Inflammatory macrophage treated with lipopolysaccharide for 4 hours (primary cell): ENCODE measurements at places on chromosomes 7 and 10.

DNA sequence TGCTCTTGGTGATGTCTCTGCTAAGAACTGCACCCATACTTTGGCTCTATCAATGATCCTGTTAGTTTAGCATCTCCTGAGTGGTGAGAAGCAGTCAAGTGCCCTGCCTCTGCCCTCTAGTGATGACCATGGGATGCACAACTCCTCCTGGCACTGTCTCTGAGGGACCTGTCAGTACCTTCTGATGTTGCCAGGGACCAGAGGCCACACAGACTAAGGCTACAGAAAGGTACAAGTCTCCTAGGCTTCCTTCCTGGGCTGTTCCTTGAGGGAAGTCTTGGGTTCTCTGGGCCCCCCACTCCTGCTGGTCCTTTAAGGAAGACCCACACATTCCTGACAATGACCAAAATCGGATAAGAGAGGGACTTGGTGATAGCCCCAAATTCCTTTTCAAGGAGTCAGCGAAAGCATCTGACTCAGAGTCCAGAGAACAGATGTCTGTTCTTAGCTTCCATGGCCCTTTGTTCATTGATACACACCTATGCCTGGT, 15.3 kb downstream of the NKX2-3 start:
- peak; percentile 34 for DNase-seq

- no peak for DNase-seq
Observed at GRCh38 chr7:41046221-41046761, 656.6 kb downstream of the INHBA start.

- peak; percentile 47 for DNase-seq
Observed at GRCh38 chr10:93143281-93143680, 69.6 kb downstream of the CYP26A1 start.

GRCh38 chr10:117615649-117616048, 73.1 kb downstream of the EMX2 start:
- no peak for DNase-seq

DNA sequence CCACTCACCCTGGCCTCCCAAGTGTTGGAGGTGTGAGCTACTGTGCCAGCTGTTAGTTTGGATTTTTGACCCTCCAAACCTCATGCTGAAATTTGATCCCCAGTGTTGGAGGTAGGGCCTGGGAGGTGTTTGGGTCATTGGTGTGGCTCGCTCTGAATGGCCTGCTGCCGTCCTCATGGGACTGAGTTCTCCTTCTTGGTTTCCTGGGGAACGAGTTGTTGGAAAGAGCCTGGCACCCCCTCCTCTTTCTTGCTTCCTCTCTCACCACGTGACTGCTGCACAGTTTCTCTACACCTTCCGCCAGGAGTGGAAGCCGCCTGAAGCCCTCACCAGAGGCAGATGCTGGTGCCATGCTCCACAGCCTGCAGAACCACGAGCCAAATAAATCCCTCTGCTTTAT, 253.5 kb downstream of the PHTF2 start:
- DNase-seq = no peak

GRCh38 chr7:16817536-16817935, 12.7 kb upstream of the AGR2 start:
- no peak for DNase-seq

DNA sequence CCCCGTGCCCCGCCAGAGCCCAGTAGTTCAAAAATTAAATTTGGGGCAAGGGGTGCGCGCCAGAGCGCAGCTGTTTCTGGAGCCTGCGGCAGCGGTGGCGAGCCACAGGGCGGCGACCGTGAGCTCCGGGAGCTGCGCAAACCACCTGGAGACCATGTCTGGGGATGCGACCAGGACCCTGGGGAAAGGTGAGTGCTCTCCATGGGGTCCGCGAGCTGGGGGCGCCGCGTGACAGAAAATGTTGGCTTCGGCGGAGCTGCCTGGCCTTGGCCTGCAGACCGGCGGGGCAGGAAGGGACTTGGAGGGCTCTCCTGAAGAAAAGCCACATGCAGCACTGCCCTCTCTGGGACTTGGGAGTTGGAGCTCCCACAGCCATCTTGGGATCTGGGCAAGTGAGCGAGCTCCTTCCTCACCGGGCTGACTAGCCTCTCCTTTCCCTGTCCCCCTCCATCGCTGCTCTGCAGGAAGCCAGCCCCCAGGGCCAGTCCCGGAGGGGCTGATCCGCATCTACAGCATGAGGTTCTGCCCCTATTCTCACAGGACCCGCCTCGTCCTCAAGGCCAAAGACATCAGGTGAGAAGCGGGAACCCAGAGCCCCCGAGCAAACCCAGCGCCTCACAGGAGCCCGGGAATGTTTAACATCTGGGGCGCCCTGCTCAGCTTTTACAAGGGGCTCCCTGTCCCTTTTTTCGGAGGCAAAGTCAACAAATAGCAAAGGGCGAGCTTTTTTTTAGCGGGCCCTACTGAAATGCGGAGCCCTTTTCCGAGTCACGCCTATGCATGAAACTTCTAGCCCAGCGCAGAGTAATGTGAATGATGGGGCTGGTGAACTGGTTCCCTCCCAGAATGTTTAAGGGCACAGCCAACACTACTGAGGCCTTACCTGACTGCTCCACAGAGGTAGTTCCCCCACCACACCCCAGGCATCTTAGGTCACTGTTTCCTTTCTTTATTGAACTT, 6.1 kb downstream of the GSTO2 start:
- no peak for DNase-seq

- no peak for DNase-seq
Observed at GRCh38 chr7:51005074-51005473, 222.4 kb upstream of the GRB10 start.

GRCh38 chr7:148332191-148333186, 258.1 kb upstream of the C7orf33 start:
- no peak for DNase-seq

GRCh38 chr7:26704036-26704435, 160.4 kb downstream of the SKAP2 start:
- no peak for DNase-seq

GRCh38 chr10:12980713-12981306, 20.7 kb downstream of the CCDC3 start:
- no peak for DNase-seq

DNA sequence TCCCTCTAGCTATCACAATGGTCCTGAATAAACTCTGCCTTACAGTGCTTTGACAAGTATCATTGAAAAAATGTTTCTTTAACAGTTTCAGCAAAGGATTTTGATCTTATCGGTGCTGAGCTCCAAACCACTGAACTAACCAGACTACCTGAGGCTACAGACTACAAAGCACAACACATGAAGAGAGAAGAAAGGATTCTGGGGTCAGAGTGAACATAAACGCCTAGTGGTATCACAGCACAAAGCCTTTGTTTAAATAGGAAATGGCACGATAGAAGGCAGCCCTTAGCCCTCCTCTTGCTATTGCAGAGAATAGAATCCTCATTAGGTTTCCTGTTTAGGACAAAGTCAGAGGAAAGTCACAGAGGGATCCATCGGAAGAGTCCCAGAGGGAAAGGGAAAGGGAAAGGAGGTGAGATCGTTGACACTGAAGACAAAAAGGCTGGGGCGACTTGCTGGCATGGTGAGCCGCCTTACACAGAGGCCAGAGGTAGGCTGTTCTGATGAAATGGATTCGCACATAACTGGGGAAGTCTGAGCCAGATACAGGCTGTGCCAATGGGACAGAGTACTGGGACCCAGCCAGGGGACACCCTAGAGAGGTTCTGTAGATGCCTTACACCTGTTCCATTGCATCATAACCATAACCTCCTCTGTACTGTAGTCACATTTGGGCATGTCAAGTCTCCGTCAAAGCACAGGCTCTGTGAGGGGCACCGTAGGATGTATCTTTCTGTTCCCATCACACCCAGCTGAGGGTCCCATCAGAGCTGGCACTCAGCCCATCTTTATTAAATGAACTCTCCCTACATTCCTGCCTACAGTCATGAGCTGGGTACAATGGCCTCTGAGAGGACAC, 71.5 kb downstream of the XPNPEP1 start:
- DNase-seq = no peak

DNA sequence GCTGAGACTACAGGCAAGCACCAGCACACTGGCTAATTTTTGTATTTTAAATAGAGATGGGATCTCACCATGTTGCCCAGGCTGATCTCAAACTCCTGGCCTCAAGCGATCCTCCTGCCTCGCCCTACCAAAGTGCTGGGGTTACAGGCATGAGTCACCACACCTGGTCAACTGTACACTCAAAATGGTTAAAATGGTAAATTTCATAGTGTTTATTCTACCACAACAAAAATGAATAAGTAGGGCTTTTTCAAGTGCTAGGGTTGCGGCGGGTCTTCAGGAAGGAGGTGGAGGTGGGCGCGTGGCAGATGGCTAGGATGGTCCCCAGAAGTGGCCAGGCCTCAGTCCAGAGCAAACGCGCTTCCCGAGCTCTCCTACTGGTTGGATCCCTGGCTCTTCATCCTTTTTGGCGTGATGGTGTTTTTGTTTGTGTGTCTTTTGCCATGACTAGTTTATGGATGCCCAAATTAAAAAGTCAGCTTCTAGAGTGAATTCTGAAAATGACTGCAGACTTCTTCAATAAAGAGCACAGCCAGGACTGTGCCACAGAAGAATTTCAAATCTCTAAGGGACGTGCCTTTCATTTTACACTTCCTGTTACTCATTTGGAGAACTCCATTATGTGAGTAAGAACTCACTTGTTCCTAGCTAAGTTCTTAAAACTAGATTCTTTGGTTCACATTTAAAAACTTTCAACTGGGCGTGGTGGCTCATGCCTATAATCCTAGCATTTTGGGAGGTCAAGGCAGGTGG, 73.9 kb downstream of the TMEM130 start:
- no peak for DNase-seq

DNA sequence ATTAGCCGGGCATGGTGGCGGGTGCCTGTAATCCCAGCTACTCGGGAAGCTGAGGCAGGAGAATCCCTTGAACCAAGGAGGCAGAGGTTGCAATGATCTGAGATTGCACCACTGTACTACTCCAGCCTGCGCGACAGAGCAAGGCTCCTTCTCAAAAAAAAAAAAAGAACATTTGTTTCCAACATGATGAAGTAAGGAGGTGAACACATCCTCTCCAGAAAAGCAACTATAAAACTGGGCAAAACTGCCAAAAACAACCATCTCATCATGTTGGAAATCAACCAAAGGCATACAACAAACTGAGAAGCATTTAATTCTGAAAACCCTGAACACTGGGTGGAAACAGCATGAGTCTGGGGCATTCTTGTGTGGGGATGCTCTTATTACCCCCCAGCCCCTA, 14.3 kb downstream of the PRTFDC1 start:
- DNase-seq = no peak

DNA sequence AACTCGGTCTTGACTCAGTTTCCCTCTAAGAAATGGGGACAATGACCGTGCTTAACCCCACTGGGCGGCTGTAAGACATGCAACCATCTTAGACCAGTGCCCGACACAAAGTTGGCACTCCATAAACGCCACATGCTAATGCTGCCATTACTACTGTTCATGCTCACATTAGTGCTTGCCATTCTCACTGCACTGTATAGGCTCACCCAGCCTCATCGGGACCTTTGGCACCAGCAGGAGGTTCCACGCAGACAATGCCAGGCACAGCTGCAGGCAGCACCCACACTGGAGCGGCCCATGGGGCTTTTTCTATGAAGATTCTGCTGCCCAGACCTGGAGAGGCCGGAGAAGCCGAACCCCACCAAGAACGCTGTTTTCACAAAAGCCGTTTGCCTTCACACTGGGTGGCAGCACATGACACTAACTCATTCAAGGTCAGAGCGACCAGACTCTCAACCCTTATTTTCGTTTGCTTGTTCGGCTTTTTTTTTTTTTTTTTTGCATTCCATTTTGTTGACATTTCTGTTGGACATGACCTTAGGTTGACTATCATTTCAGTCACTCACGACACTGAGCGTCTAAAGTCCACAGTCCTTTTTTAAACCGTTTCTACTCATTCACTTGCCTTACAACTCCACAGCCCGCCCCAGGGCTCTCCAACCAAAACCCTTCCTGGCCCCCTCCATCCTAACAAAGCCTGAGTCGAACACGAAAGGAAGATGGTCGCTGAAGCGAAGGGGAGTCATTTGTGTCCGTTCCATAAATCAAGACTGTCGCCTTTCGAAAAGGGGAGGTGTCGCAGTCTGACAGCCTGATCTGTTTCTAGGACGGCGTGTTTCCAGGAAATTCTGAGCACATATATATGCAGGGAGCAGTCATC, 124.4 kb upstream of the RNF32 start:
- no peak for DNase-seq

GRCh38 chr7:27141923-27142579, 1.4 kb downstream of the HOXA5 start:
- no peak for DNase-seq

- DNase-seq = peak; percentile 46
Observed at GRCh38 chr7:38222481-38223096, 44.5 kb downstream of the STARD3NL start.

GRCh38 chr10:59536167-59537014, 173.3 kb downstream of the SLC16A9 start:
- DNase-seq = no peak

DNA sequence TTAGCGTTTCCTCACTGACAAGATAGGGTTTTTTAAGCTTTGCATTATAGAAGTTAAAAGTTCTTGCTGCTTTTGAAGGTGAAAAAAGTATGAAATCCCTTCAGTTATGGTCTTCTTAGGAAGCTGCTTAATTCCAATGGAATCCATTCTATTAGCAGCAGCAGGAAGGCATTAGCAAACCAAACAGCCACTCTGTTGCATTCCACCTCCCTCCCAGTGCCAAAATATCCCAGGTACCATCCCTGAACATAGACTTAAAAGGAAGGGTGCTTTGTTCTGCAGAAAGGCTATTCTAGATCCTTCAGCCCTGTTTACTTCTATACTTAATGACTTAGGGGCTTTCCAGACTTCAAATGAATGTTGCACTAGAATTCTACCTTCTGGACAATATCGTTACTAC, 23.8 kb downstream of the ENO4 start:
- DNase-seq = no peak

DNA sequence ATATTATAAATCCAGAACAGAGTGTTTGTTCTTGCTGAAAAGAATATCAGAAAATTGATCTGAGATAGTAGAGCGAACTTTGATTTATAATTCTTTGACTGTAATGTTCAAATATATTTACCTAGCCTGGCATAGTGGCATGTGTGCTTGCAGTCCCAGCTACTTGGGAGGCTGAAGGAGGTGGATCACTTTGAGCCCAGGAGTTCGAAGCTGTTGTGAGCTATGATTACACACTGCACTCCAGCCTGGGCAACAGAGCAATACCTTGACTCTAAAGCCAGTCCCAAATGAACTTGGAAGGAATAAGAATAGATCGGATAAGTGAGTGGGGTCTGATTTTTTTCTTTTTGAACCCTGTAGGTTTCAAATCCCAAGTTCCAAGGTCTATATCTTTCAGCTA, 23.5 kb downstream of the GNG11 start:
- no peak for DNase-seq

GRCh38 chr7:48031111-48031510, 2.2 kb upstream of the SUN3 start:
- DNase-seq = no peak
